ENCODE measurements at places on chromosomes 4 and X.
A peak's percentile ranks its signal among the peaks of the same experiment; 100 is the strongest.

GRCh38 chrX:154598656-154599055 is 13.7 kb downstream of the CTAG1A start:
- no peak for DNase-seq

DNA sequence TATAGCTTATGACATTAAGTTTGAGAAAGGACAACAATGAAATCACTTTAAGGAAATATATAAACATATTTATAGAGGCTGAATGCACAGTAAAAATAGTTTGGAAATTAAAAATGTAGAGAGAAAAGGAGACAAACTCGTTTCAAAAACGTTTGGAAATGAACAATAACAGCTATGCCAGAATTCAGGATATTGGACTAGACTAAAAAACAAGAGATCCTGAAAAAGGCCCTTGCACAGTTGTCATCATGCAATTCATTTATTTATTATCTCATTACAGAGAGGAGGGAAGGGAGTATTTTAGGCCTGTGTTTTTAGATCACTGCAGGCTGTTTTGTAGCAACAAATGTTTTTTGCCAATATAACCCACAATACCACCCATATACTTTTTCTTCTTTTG is 527.2 kb downstream of the ADGRL3 start:
- no peak for DNase-seq

- no peak for DNase-seq
These were observed 154.1 kb upstream of the PPP3CA start for GRCh38 chr4:101501421-101501820.

DNA sequence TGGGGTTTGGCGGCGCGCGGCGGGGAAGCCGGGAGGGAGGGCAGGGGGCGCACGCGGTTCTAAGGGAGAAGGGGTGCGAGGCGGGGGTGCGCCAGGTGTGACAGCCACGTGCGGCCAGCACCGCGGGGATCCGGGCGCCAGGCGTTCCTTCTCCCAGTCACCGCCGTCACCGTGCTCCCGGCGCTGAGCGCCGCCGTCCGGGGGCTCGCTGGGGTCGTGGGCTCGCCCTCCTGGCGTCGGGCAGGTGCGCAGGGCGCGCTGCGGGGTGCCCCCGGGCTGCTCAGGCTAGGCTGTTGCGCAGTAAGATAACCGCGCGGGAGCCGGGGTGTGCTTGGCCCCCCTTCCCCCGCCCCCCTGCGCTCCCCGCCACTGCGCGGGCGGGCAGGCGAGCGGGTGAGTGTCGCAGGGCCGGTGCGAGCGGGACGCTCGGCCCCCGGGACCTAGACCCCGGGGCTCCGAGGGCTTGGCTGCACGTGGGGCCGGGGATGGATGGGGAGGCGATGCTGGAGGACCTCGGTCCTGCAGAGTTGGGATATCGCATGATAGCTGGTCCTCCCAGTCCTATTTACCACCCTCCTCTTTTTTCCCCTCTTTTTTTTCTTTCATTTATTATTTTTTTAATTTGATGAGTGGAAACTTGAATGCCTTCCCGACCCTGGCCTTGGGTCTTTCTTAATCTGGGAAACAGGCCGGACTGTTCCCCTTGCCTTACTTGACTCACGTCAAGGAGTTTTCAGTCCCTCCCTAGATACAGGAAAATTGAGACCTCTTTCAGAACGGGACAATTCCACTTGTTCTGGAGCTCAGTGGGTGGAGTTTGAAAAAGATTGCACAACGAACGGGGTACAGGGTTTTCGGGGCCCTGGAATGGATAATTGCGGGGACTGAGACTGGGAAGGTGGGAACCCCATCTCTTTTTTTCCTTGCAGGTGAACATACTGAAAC is 797 bp downstream of the TXLNG start:
- peak; percentile 63 for DNase-seq

DNA sequence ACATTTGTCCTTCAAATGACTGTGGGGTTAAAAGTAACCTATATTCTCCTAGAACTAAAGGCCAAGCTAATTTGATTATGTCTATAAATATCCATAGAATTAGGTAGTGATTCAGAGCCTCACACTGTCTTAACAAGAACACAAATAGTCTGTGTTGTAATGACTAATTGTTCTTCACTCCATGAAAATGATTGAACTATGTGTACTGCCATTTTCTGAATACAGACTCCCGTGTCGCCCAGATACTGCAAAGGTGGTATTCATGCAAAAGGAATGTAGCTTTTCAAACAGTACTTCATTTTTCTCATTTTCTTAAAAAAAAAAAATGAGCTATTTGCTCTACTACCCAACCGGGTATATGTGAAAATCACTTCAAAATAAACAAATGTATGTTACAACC is 11.3 kb upstream of the PHKA2 start:
- DNase-seq, result no peak

DNA sequence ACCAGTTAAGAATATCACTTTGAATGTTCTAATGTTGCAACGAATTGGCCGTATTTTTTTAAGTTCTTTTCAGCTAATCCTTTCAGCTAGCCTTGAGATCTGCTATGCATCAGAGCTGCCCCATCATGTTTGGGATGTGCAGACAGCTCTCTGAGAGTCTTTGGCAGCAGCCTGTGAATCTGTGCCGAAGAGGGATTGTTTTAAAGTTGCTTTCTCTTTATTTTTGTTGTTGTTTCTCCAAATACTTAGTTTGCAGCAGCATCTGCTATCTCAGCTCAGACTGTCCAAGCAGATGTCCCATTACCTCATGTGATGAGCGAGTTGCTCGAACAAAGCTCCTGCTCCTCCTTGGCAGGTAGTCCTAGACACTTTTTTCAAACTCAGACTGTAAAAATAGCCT is 1002.5 kb upstream of the INTU start:
- DNase-seq, result no peak

- DNase-seq, result no peak
These were observed 334.4 kb downstream of the UNC5C start for GRCh38 chr4:95214408-95214807.

DNA sequence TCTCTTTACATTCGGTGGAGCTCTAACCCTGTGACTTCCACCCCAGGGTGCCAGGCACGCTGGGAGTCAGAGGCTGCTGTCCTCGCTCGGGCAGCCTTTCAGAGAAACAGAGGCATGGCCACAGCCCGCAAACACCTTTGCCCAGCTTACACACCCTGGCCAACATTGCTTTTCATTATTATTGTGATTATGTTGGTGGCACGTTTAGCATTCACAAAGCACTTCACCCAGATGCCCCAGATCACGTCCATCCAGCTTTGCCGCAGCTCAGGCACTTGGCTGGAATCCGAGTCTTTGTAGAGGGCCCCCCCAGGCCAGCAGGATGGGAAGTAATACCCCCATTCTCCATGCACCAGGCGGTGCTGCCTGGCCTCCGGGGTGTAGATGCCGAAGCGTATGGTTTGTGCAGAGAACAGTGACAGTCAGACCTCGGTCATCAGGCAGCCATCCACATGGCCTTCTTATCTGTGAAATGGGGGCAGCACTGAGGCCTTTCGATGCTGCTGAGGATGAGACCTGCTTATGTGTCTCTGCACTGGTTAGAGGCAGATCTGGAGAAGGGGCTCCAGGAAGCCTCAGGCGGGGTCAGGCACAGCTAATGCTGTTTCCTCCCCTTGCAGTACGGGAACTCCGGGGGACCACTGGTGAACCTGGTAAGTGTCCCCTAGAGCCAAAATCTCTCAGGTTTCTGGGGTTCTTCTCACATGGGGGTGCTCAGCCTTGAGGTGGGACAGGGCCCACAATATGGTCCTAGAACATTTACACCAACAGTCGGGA is 22.3 kb downstream of the HTRA3 start:
- no peak for DNase-seq

GRCh38 chr4:16844816-16845586 is 53.4 kb downstream of the LDB2 start:
- DNase-seq, result no peak

DNA sequence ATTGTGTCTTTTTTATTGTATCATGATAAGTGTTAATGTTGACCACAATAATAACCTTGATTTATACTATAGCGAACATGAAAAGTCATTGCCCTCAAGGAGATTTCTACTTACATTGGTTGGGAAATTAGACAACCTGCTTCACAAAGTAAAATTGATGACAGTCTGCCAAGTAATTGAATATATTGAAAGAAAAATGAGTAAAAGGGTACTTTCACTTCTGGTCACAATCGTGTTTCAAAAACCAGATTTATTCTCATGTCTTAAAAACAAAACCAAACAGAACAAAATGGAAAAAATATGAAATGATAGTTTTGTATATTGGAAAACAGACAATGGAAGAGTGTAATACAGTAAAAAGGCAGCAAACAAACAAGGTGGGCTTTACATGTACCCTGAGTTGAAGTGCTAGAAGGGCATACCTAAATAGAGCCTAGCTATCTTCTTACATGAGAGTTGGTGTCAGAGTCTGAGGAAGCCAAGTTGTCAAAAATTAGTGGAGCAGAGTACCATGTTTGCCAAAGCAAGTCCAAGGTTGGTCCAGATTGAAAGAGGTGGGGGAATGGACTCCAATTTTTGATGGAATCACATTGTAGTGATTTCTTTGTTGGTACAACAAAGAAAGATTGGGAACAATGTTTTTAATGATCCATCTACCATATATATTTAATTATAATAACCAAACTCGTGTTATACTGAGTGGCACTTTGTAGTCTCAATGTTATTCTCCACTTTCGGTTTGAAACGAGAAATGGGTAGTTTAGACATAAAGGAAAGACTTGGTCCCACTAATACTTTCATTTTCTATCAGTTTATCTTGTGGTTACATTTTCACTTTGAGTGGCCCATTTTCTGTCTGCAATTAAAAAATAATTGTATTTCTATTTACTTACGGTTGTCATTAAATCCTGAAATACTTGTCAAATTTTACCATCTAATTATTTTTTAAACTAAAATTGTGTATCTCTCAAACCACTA is 775.6 kb downstream of the STIM2 start:
- DNase-seq, result no peak

DNA sequence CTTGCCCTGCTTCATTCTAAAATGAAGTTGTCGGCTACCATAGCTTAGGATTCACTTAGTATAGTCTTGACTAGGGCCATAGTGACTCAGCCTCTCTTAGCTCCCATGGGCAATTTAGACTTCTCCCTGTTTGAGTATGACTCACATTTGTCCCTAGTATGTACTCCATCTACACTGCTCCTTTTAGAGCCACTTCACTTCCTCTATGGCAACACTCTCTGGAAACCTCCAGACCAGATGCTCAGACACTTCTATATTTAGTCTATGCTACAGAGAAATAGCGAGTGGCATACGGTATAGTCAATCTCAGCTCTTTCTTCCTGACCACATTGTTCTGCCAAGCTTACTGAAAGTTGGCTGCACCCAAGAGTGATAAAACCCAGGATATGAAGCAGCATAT is 11.2 kb downstream of the MEPE start:
- DNase-seq, result no peak

All from activated T-cell treated with anti-CD3 and anti-CD28 coated beads, Interleukin-2, amount 50 U/mL, for 48 hours (primary cell).